ENCODE measurements at places on chromosomes 4 and X. TPM values are rescaled to one million over a fixed set of nuclear protein-coding genes. Genes with fewer than 3 reads are reported as not detected.

DNA sequence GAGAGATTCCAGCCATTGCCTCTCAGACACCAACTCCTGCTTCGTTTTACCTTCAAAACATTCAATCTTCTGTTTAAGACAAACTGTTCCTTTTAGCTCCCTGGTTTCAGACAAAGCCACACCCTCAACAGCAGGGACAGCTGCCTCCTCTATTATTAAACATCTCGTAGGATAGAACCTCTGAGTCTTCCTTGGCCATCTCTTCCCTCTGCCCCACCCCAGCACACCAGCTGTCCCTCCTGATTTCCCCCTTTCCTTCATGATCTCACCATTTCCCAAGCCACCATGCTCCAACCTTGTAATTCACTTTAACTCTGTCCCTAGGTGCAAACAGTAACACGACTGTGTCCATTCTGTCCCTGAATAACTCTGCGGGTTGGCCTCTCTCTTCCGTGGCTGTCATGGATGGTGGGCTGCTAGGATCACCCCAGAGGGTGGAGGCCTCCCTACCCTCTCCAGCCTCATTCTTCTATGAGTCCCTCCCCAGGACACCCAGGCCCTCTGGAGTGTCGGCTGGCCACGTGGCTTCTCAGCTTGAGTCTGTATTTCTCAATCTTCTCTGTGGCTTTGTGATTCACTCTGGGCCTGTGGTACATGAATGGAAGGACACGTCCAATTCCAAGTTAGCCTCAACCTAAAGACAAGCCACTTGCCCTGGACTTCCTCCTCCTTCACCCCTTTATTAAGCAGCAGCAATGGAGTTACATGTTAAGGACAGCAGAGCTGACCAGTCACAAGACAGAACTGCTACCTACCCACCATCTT, 349.9 kb downstream of the FBXW7 start:
- no peaks in the 10 kb centered on the region for H3K36me3 ChIP-seq
- no peak for DNase-seq
- H3K27ac ChIP-seq: no peak overlapping the region
- peaks cover 5% of the 10 kb centered on the region for H3K4me1 ChIP-seq

GRCh38 chrX:110268886-110269285, 49.0 kb downstream of the AMMECR1 start:
- H3K27me3 ChIP-seq: no peaks in the 10 kb centered on the region
- H3K4me1 ChIP-seq: no peaks in the 10 kb centered on the region
- H3K36me3 ChIP-seq: no peaks in the 10 kb centered on the region
- peak overlapping the region; percentile 8 for H3K27ac ChIP-seq
- H3K4me3 ChIP-seq: no peak overlapping the region
- no peak for DNase-seq

- H3K4me1 ChIP-seq: no peaks in the 10 kb centered on the region
- H3K27ac ChIP-seq: no peak overlapping the region
- DNase-seq: no peak
- no peak overlapping the region for H3K4me3 ChIP-seq
- no peaks in the 10 kb centered on the region for H3K36me3 ChIP-seq
- no peaks in the 10 kb centered on the region for H3K27me3 ChIP-seq
Measured at GRCh38 chrX:13903405-13903804, 86.5 kb upstream of the GPM6B start.

DNA sequence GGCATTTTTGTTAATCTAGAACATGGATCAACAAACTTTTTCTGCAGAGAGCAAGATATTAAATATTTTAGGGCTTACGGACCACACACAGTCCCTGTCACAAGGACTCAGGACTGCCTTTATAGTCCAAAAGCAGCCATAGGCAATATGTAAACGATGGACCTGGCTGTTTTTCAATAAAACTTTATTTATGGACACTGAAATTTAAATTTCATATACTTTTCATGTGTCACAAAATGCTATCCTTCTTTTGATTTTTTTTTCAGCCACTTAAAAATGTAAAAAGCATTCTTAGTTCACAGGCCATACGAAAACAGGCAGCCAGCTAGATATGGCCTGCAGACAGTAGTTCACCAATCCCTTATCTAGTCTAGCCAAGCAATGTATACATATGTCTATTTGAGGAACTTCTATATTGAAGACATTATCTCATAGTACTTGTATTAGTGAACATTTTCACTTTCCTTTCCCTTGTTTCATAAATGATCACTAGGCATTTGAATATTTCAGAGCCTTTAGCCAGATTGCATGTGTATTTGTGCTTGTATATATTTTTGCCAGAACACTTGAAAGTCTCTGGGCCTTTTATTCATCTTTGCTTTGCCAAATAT, 350.9 kb downstream of the RPA4 start:
- no peak overlapping the region for H3K27ac ChIP-seq
- H3K27me3 ChIP-seq: no peaks in the 10 kb centered on the region
- H3K4me3 ChIP-seq: no peak overlapping the region
- no peaks in the 10 kb centered on the region for H3K36me3 ChIP-seq

GRCh38 chr4:8200302-8200975, 1.3 kb downstream of the SH3TC1 start:
- DNase-seq: peak; percentile 84
- H3K27ac ChIP-seq: peak overlapping the region; percentile 82
- no peaks in the 10 kb centered on the region for H3K4me1 ChIP-seq
- no peaks in the 10 kb centered on the region for H3K27me3 ChIP-seq
- H3K4me3 ChIP-seq: peak overlapping the region; percentile 45

- no peak overlapping the region for H3K4me3 ChIP-seq
- H3K36me3 ChIP-seq: no peaks in the 10 kb centered on the region
- H3K27ac ChIP-seq: no peak overlapping the region
- no peaks in the 10 kb centered on the region for H3K4me1 ChIP-seq
- H3K27me3 ChIP-seq: no peaks in the 10 kb centered on the region
Measured at GRCh38 chr4:145061318-145061920, 36.6 kb downstream of the ANAPC10 start.

GRCh38 chr4:56480691-56481090, 13.3 kb downstream of the SRP72 start:
- DNase-seq: no peak
- H3K27ac ChIP-seq: no peak overlapping the region
- no peaks in the 10 kb centered on the region for H3K4me1 ChIP-seq
- no peak overlapping the region for H3K4me3 ChIP-seq
- H3K36me3 ChIP-seq: peaks cover 77% of the 10 kb centered on the region

DNA sequence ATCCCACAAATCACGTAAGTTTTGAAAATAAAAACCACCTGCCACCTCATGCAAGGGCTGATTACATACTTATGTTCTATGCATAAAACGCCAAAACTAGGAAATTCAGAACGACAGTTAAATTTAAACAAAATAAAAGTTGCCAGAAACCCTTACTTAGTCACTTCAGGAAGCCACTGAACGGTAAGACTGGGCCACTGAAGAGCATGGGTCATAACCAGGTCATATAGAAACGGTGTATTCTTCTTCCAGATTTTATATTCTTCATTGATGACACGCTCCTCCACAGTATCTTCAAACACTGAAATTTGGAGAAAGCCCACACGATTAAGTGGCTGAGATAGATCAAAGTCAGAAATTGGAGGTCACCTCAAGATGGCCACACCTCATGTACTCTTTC, 1.2 kb downstream of the RBBP7 start:
- peak overlapping the region; percentile 95 for H3K27ac ChIP-seq
- no peaks in the 10 kb centered on the region for H3K36me3 ChIP-seq
- peak overlapping the region; percentile 63 for H3K4me3 ChIP-seq
- H3K4me1 ChIP-seq: peaks cover 23% of the 10 kb centered on the region
- DNase-seq: no peak
- H3K27me3 ChIP-seq: no peaks in the 10 kb centered on the region

DNA sequence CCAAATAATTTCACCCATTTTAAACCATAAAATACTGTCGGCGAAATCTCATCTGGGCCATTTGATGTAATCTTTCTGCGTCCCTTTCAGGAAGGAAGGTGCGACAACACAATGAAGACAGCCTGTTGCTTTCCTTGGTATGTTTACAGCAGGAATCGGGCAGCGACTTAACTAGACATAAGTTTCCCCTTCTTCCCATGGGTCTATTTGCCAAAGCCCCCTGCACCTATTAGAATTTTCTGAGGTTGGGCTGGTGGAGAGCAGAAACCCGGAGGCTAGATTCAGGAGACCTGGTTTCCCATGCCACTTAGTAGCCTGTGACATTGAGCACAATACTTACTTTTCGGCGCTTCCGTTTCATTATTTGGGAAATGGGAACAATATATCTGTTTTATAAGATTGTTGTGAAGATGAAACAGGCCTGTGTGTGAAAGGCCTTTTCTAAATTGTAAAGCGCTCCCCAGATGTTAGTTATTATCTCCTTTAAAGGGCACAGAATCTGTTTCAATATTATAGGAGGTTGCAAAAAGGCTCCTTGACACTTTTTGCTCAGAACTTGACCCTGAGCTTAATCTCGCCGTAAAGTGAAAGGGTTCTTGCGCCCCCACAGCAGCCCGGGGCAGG, 552 bp upstream of the AFF1 start:
- peaks cover 4% of the 10 kb centered on the region for H3K36me3 ChIP-seq
- H3K4me3 ChIP-seq: peak overlapping the region; percentile 86
- peak overlapping the region; percentile 98 for H3K27ac ChIP-seq
- peaks cover 44% of the 10 kb centered on the region for H3K4me1 ChIP-seq
- H3K27me3 ChIP-seq: no peaks in the 10 kb centered on the region
- DNase-seq: no peak

DNA sequence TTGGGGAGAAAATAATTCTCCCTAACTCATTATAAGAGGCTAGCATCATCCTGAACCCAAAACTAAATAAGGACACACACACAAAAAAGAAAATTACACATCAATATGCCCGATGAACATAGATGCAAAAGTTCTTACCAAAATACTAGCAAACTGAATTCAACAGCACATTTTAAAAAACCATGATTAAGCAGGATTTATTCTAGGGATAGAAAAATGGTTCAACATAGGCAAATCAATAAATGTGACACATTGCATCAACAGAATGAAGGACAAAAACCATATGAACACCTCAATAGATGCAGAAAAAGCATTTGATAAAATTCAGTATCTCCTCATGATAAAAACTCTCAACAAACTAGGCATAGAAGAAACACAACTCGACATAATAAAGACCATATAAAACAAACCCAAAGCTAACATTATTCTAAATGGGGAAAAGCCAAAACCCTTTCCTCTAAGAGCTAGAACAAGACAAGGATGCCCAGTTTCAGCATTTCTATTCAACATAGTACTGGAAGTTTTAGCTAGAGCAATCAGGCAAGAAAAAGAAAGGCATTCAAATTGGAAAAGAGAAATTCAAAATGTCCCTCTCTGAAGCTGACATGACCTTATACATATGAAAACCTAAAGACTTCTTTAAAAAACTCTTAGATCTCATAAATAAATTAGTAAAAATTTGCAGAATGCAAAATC, 200.9 kb downstream of the NKX6-1 start:
- H3K4me3 ChIP-seq: no peak overlapping the region
- H3K4me1 ChIP-seq: no peaks in the 10 kb centered on the region
- no peaks in the 10 kb centered on the region for H3K36me3 ChIP-seq
- H3K27me3 ChIP-seq: no peaks in the 10 kb centered on the region
- H3K27ac ChIP-seq: no peak overlapping the region

GRCh38 chr4:140818433-140818832, 62.2 kb upstream of the TBC1D9 start:
- no peaks in the 10 kb centered on the region for H3K4me1 ChIP-seq
- no peak for DNase-seq
- no peaks in the 10 kb centered on the region for H3K36me3 ChIP-seq
- H3K27me3 ChIP-seq: no peaks in the 10 kb centered on the region
- no peak overlapping the region for H3K27ac ChIP-seq

DNA sequence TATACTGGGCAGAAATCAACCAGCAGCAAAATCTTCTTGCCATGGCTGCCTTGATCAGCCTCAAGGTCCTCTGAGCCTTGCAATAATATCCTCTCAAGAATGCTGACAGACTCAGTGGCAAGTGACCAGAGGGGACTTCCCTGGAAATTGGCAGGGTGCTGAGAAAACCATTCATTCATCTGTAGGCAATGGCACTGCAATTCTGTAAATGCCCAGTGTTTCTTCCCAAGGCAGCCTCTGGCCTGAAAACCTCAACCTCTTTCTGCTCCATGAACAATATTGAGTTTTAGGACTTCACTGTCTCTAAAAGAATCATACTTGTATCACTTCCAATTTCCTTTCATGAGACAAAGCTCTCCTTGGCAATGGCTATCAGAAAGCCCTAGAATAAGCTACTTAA, 754.3 kb upstream of the TENM3 start:
- DNase-seq: no peak
- no peaks in the 10 kb centered on the region for H3K27me3 ChIP-seq
- no peak overlapping the region for H3K4me3 ChIP-seq
- H3K27ac ChIP-seq: no peak overlapping the region
- no peaks in the 10 kb centered on the region for H3K4me1 ChIP-seq

GRCh38 chr4:39924014-39924413, 53.7 kb downstream of the PDS5A start:
- H3K4me3 ChIP-seq: no peak overlapping the region
- H3K4me1 ChIP-seq: no peaks in the 10 kb centered on the region
- H3K27ac ChIP-seq: no peak overlapping the region
- no peak for DNase-seq

DNA sequence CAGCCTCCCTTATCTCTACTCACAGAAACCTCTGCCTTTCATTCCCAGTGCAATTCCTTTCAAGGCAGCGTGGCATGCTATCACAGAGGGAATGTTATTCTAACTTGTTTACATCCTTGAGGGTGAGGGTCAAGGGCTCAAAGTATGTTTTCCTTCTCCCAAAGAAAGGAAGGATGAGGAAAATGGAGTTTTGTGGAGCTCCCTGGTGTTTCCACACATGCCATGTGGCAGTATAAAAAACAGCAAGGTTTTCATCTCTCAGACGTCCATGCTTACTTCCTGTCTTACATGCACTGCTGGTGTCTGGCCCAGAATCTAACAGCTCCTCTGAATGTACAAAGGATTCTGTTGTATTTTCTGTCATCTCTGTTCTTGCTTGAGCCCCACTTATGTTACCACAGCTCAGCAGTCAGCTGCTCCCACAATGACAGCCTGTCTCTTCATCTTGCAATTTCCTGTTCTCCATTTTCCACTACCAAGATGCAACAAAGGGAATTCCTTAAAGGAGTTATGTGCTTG, 128.0 kb downstream of the SNCA start:
- no peak overlapping the region for H3K27ac ChIP-seq
- no peaks in the 10 kb centered on the region for H3K4me1 ChIP-seq
- no peaks in the 10 kb centered on the region for H3K36me3 ChIP-seq

DNA sequence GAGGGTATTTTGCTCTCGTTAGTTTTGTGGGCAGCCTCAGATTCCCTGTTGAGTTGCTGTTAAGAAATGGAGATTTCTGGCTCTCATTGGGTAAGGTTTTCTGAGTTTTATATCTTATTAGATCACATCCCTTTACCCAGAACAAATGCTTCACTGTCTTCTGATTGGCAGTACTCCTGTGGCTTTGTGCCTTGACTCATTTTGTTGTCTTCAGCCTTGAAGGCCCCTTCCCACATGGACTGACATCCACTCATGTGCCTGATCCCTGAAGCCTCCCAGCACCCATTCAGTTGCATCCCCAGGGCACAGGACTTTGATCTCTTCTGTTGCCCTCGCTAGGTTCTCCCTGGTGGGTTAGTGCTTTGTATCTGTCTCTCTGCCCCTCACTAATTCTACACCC, 10.4 kb downstream of the MED28 start:
- no peak overlapping the region for H3K4me3 ChIP-seq
- no peaks in the 10 kb centered on the region for H3K27me3 ChIP-seq
- no peak overlapping the region for H3K27ac ChIP-seq
- H3K36me3 ChIP-seq: peaks cover 97% of the 10 kb centered on the region
- DNase-seq: no peak

The DUSP21 gene
- not detected for total RNA-seq

The CSAG1 gene
- not detected for total RNA-seq

The SLC16A2 gene
- total RNA-seq: 8.3 TPM

The DMRTC1 gene
- total RNA-seq: not detected

The TEX13D gene
- not detected for total RNA-seq

The GAGE12C gene
- total RNA-seq: not detected

The ZNF141 gene
- total RNA-seq: 7.6 TPM

The TRIM75 gene
- total RNA-seq: not detected

The TRO gene
- total RNA-seq: 4.9 TPM

The STARD8 gene
- 8.3 TPM for total RNA-seq

All from right atrium auricular region (tissue), 2 donors.